ENCODE measurements at places on chromosomes 16 and 17. TPM values are rescaled to one million over a fixed set of nuclear protein-coding genes. Genes with fewer than 3 reads are reported as not detected.

Gene CHRNE
- not detected for total RNA-seq

Gene MAZ
- 174 TPM for total RNA-seq

Gene SPIRE2
- total RNA-seq: 2.8 TPM

Gene CRHR1
- total RNA-seq: not detected

Gene RPL38
- 721 TPM for total RNA-seq

Gene HASPIN
- 12.3 TPM for total RNA-seq
